ENCODE measurements at places on chromosomes 5 and 9. TPM values are rescaled to one million over a fixed set of nuclear protein-coding genes. Genes with fewer than 3 reads are reported as not detected.

The ZDHHC12 gene
- 41.0 TPM for total RNA-seq

The CEP120 gene
- 15.9 TPM for total RNA-seq

The TOPORS gene
- 39.6 TPM for total RNA-seq

The NR2F1-AS1 gene
- total RNA-seq = 18.4 TPM

The IL3 gene
- not detected for total RNA-seq

The GFI1B gene
- total RNA-seq = not detected

The LHX6 gene
- 27.4 TPM for total RNA-seq

The SPATA31E1 gene
- total RNA-seq = not detected

The RABGAP1 gene
- total RNA-seq = 62.4 TPM

The ESM1 gene
- 70.8 TPM for total RNA-seq

GRCh38 chr5:23332650-23333251 lies 174.7 kb upstream of the PRDM9 start:
- DNase-seq = no peak

DNA sequence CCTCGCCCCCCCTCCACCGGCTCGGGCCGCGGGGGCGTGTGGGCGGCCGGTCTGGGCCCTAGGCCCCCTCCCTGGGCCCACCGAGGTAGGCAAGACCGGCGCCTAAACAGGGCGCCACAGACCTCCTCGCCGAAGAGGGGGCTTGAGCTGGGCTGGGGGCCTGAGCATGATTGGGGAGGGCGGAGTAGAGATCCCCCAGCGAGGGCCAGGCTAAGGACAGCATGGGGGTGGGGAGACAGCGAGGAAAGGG lies 108.9 kb downstream of the PSD2 start:
- DNase-seq = no peak

GRCh38 chr5:99045871-99046270 lies 117.1 kb upstream of the CHD1 start:
- DNase-seq = no peak

DNA sequence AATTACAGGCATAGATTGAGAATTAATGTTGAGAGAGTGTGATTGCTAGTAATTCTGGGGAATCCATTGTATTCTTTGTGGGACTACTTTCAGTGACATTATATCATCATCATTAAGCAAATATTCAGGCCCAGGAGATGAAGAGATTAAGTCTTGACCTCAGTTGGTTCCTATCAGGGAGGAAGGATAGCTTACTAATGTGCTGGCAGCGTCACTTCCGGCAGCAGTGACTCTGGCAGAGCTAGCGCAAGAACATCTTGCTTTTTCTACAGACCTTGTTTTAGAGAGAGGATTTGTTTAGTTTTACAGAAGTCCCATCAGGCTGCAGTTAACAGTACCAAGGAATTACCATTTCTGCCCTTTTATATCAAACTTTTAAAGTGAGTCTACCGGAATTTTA lies 20.3 kb downstream of the OSTF1 start:
- peak; percentile 90 for DNase-seq

DNA sequence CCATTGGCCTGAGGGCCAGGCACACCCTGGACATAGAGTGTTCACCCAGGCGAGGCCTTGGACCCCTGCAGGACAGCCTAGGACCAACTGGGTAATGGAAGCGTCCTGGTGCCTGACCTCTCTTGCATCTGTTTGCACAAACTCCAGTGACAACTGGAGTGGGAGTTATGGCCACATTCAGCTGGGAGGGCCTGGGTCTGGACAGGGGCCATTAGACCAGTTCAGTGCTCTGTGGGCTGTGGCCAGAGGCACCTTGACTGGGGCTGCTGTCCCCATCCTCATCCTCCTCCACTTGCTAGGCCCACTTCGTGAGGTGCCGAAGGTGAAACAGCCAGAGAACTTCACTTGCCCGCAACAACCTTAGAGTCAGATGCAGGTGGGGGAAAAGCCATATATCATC lies 372.7 kb upstream of the IRX1 start:
- DNase-seq = no peak

DNA sequence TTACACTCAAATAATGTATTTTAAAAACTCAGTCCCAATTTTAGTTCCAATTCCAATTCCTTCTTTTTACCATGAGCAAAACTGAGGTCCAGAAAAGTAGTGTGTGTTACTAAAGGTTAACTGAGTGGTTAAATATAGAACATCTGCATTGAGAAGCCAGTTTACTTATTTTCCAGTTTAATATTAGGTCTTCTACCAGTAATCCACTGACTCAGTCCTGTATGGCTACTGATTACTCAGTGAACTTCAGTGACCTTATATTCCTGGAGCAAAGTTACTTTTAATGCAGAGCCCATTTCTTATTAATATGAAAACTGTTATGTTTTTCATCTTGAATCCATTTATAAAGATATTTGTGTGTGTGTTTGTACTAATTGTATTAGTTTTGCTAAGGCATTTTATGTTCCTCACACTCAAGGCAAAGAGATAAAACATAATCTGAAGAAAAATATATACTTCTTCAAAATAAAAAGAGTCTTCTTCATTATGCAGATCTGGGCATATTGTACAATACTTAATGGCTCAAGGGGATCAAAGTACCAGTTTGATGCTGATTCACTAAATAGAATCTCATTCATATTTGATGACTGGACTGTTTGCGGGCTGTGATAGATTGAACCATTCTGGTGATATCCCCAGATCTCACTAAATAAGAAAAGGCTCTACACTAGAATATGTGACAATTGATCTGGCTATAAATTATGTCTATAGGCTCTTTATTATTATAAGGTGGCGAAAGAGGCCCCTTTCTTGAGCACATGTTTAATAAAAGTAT lies 60.8 kb downstream of the DMXL1 start:
- DNase-seq = no peak

GRCh38 chr5:126462239-126463014 lies 39.2 kb downstream of the GRAMD2B start:
- no peak for DNase-seq

DNA sequence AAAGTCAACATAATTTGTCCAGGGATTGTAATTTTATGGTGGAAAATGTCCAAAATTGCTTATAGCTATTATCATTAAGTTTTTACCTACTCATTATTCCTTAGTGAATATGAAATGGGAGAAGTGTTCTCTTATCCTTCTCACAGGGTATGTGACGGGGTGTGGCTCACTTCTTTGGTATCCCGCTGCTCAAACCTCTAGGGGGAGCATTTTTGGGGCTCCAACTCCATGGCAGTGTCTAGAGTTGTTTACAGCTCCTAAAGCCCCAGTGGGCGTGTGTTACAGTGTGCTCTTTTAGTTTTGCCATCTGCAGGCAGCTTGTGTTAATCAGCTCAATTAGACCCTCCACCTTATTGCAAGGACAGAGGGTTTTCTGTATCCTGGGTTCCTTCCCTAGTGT lies 89.4 kb downstream of the CDKN2A start:
- DNase-seq = no peak

- DNase-seq = no peak
These were observed 268.2 kb downstream of the SH3GL2 start for GRCh38 chr9:17846948-17847655.

- DNase-seq = peak; percentile 93
These were observed 68.2 kb downstream of the NR2F1-AS1 start for GRCh38 chr5:93512799-93513198.

DNA sequence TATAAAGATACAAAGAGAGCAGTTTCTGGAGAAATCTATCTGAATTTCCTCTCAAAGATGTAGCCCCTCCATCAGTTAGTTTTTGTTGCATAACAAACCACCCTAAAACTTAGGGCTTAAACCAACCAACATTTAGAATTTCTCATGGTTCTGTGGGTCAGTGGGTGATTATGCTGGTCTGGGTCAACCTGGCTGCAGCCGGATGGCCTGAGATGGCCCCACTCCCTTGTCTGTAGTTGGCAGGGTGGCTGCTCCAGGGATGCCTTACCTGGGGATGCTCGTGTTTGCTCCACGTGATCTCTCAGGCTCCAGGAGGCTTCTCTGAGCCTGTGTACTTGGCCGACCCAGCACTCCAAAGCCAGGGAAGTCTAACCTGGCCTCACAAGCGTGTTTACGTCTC lies 139.3 kb downstream of the MVB12B start:
- no peak for DNase-seq

DNA sequence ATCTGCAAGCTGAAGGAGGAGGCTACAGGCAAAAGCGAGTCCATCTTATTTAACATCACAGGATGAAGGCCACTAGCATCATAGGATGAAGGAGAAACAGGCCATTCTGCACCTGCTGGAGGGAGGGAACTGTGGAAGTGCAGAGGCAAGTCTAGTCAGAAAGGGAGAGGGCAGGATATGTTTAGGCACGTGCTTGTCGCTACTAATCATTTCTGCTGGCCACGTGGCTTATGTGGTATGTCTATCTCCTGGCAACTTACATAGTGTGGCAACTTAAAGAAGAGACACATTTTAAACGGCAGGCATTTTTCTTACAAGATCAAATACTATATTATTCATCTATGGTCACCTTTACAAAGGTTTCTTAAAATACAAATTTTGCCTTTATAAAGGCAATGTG lies 74.0 kb downstream of the GNAQ start:
- no peak for DNase-seq

DNA sequence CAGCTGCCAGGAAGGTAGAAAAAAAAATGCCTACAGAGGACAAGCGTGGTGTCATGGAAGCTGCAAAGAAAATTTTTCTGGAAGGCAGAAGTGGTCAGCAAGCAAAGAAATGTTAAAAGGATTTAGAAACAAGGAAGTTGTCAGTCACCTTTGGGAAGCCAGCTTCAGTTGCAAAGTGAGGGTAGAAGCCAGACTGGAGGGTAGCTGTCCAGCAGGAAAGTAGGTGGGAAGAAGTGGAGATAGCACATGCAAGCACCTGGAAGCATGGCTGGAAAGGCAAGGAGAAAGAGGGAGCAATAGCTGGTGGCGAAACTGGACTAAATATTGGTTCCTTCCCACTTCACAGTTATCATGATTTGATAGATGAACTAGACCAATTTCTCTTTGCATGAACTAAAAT lies 54.3 kb downstream of the ADRB2 start:
- no peak for DNase-seq

- DNase-seq = peak; percentile 33
These were observed 2.7 kb downstream of the NXNL2 start for GRCh38 chr9:88537761-88538091.

GRCh38 chr5:77906806-77907205 lies 130.7 kb upstream of the TBCA start:
- no peak for DNase-seq

GRCh38 chr5:120354126-120354525 lies 110.0 kb upstream of the PRR16 start:
- DNase-seq = no peak

GRCh38 chr9:117951127-117951526 lies 246.9 kb downstream of the TLR4 start:
- DNase-seq = no peak

DNA sequence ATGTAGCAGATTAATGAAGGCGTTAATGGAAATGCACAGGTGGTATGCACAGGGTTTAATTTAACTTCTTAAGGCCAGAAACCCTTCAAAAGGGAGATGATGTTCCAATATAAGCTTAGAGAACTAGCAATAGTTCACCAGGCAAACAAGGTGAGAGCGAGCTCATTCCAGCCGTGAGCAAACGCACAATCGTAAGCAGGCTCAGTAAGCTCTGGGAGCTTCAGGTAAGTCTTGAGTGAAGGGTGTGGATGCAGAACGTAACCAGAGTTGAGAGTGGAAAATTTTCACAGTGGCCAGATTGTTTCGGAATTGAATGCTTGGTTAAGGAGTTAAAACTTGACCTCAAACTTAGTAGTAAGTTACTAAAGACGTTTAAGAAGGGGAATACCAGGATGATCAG lies 5.7 kb downstream of the EQTN start:
- DNase-seq = no peak

DNA sequence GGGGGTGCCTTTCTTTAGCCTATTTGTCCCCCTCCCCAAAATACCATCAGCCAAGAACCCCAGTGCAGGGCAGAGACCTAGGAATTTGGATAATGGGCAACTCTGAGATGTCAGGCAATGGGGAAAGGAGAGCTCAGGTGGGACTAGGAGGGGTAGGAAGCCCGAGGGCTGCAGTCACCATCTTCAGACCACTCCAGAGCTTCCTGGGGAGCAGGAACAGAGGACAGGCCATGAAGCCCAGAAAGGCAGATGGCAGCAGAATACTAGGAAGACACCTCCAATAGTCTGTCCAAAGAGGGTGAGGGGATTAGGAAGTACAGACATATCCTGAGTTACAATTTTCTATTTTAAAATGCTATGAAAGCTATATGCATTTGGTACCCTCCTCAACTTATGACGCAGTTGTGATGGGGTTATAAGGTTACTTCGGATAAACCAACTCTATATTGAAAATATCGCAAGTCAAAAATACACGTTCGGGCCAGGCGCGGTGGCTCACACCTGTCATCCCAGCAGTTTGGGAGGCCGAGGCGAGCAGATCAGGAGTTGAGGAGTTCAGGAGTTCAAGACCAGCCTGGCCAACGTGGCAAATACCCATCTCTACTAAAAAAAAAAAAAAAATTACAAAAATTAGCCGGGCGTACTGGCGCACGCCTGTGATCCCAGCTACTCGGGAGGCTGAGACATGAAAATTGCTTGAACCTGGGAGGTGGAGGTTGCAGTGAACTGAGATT lies 34.6 kb upstream of the IL17B start:
- DNase-seq = no peak

GRCh38 chr5:38607396-38607795 lies 51.0 kb upstream of the LIFR start:
- DNase-seq = no peak

- no peak for DNase-seq
These were observed 232.8 kb downstream of the ADAMTS6 start for GRCh38 chr5:65248896-65249295.

- DNase-seq = no peak
These were observed 10.4 kb upstream of the SLC30A5 start for GRCh38 chr5:69083412-69083811.

- no peak for DNase-seq
These were observed 605.4 kb upstream of the FAM174A start for GRCh38 chr5:99929806-99930135.

DNA sequence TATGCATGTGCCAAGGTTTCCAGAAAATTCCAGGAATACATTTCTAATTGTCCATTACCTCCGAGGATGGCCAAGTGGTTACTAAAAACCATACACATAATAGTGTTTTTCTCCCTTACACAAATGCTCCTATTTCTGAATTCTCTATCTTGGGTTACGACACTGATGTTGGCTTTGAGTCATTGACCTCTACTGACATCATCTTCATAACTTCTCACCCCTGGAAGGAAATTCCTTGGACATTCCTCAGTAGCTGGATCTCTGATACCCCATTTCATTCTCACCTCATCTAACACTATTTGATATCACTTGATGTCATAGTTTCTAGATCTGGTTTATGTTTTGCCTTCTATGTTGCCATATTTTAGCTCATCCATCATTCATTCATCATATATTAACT lies 287.2 kb downstream of the CTNND2 start:
- DNase-seq = no peak
